Forelimb muscle (tissue), 1 donor: ENCODE measurements at places on chromosomes 13 and 19.
A peak's percentile ranks its signal among the peaks of the same experiment; 100 is the strongest.

- DNase-seq, result peak; percentile 99
These were observed at the start of gene AKAP8L for GRCh38 chr19:15418579-15419412. TSS of gene AKAP8L (minus strand) at chr19:15418988. CDS start at chr19:15418923, 65 bp downstream.

DNA sequence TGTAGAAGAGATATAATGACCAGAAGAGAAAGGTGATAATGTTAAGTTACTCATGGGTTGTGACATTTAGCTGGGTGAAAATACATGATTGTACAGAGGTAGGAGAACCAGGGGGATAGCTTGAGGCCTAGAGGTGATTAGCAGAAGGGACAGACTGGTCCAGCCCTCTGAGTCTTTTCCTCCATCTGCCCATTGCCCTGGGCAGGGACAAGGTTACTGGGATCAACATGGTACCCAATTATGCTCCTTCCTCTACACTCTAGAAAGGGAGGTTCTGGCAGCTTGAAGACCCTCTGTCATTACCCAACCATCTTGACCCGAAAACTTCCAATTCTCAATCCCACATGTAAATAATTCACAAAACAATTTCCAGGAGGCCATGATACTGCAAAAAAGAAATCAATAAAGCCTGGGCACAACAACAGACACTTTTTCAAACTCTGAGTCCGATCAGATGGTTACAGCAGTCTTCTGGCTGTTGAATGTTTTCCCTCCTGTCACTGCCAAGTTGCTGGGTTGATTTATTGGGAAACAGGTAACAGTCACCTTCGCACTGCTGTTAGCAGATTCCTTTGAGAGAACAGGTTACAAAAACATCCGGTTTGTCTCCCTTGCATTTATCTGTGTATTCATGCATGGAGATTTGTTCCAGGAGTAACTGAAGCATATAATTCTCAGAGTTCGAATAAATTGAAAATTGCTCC is 239.1 kb upstream of the HTR2A start:
- DNase-seq, result no peak

- no peak for DNase-seq
These were observed 26.8 kb downstream of the DHX34 start for GRCh38 chr19:47375694-47376588.

- no peak for DNase-seq
These were observed 112.3 kb downstream of the GADD45B start for GRCh38 chr19:2588081-2588777.

DNA sequence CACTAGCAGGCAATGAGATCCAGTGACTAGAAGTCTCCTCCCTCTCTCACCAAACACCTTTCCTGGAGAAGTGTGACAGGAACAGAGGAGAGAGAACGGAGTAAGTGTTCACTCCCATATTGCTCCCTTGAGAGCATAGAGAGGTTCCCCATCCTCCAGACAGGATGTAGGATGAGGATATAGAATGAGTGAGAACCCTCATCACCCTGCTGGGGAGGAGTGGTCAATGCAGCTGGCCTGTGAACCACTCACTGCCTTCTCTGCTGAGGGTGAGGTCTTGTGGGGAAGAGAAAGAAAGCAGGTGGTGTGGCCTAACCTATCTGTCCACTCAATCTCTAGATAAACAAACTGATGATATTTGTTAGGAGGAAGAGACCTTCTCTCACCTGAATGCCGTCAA is 386.6 kb downstream of the PCDH20 start:
- DNase-seq, result no peak

DNA sequence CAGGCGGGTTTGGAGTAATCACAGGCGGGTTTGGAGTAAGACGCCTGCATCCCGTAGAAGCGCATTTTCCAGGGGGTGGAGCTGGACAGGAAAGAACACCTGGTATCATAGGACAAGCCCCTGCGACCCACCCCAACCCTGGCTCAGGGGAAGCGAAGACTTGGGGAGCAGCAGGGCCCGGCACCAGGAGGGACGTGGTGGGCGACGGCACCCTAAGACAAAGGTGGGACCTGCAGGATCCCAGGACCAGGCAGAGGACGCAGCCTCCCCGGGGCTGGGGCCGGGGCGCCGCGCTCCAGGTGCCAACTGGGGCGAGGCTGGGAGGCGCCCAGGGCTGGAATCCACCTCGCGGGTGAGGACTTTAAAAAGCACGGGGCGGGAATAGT is 520 bp downstream of the ZNF600 start:
- no peak for DNase-seq

GRCh38 chr13:98632961-98633360 is 56.1 kb upstream of the STK24 start:
- DNase-seq, result no peak

DNA sequence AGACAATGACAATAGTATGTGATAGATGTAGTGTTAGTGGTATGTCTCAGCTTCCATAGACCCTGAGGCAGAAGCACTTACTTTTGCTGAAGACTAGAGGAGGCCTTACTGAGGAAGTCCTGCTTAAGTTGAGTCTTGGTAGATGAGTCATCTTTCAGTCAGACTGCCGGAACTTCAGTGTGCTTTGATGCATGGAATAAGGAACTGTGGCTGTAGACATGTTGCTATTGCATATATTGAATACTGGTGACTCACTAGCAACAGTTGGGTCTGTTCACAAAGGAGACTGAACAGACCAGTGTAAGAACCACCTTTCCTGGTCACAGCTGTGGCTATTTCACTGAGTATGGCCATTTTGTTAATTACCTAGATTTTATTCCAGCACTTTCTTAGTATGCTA is 1000.6 kb downstream of the OLFM4 start:
- DNase-seq, result no peak

DNA sequence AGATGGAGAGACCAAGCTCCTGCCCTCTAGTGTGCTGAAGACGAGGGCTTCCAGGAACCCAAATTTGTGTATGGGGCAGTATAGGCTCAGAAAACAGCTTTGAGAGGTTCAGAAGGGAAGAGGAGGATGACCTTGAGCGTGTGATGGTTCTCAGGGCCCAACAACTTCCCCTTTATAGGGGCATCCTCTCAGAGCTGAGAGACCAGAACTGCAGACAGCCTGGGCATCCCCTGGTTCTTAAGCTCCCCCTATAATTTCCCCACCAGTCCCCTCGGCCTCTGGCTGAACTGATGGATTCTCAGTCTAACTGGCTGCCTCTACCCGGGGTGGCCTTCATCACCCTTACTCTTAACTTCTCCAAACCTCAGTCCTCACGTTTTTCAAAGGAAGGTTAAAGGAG is 167.5 kb downstream of the URI1 start:
- no peak for DNase-seq

GRCh38 chr19:17951990-17952976 is 14.6 kb upstream of the KCNN1 start:
- no peak for DNase-seq

- DNase-seq, result no peak
These were observed 11.3 kb upstream of the EMC10 start for GRCh38 chr19:50465000-50465399.

DNA sequence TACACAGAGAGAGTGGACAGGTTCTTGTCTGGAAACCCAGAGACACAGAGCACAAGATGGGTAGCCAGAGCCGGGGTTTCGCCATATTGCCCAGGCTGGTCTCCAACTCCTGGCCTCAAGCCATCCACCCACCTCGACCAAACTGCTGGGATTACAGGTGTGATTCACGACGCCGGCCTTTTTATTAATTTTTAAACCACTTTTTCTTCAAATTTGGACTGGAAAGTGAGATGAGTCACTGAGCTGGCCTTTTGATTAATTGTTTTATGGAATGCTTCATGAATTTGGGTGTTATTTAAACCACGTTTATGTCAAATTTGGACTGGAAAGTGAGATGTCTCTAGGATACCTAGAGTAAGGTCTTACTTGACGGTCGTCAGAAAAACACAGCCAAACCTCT is 12.1 kb upstream of the IGFL1 start:
- DNase-seq, result no peak

GRCh38 chr13:78606471-78607408 is 3.4 kb upstream of the POU4F1 start:
- no peak for DNase-seq

DNA sequence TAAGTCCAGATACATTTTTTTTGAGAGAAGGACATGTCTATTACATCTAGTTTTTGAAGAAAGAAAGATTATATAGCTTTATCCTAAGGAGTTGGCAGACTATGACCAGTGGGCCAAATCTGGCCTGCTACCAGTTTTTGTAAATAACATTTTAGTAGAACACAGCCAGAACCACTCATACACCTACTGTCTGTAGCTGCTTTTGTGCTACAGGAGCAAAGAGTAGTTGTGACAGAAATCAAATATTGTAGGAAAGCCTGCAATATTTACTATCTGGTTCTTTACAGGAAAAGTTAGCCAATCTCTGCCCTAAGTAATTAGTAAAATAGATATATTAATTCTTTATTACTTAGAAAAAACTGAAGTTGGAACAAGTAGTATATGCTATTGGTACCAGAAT is 17.2 kb downstream of the TDRD3 start:
- no peak for DNase-seq

- no peak for DNase-seq
These were observed 95.2 kb downstream of the LRCH1 start for GRCh38 chr13:46648166-46648607.

DNA sequence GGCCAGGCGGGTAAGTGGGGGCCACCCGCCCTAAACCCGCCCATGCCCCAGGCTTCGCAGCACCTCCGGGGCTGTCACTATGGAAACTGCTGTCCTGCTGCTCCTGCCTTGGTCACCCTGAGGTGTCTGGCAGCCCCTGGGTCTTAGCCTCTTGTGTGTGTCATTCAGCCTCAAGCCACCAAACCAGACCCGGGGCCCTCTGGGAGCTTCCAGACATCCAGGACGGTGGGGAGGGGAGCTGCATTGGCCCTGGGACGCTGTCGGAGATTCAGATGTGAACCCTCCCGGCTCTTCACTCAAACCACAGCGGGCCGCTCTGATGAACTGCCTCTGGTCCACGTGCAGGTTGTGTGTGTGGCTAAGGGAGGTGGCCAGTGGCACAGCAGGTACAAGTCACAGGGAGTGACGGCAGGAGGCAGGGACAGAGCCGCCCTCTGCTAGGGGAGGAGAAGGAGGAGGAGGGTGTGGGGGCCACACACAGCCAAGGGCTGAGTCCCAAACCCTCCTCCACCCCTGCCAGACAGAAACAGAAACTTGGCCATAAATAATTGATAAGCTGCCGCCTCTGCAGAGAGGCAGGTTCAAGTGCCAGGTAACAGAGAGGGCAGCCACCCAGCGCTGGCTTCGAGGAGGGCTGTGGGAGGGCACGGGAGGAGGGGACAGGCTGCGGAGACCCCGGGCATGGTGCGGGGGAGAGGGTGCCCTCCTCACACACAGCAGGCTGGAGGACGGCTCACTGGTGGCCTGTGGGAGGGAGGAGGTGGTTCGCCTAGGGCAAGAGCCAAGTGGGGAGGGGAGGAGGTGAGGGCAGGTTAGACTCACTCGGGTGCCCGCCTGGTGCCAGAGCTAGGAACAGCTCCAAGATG is 8.0 kb downstream of the NANOS3 start:
- no peak for DNase-seq

- no peak for DNase-seq
These were observed at the start of gene SLC44A2 for GRCh38 chr19:10625003-10625761. TSS of gene SLC44A2 (plus strand) at chr19:10625553. CDS start at chr19:10625634, 81 bp downstream.

- no peak for DNase-seq
These were observed 124.2 kb downstream of the TBC1D4 start for GRCh38 chr13:75357576-75358289.

GRCh38 chr19:49214701-49215100 is 57.1 kb downstream of the TRPM4 start:
- DNase-seq, result no peak

- no peak for DNase-seq
These were observed 4.2 kb downstream of the B3GNT8 start for GRCh38 chr19:41422955-41423354.

DNA sequence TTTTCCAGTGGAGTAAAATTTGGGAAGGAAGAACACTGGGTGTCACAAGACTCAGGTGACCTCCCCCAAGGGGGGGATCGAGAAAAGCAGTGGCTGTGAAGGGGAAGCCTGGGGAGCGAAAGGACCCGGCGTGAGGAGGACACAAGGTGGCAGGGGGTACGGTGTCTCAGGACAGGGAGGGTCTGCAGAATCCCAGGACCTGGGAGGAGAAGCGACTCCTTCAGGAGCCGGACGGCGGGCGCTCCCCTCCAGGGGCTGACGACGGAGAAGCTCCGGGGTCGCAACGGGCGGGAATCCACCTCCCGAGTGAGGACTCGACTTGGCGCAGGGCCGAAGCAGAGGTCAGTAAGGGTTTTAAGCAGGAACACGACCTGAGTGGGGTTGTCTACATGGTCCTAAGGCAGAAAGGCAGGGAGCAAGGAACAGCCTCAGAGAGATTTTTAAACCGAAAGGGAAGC is 529 bp downstream of the ZNF836 start:
- no peak for DNase-seq

DNA sequence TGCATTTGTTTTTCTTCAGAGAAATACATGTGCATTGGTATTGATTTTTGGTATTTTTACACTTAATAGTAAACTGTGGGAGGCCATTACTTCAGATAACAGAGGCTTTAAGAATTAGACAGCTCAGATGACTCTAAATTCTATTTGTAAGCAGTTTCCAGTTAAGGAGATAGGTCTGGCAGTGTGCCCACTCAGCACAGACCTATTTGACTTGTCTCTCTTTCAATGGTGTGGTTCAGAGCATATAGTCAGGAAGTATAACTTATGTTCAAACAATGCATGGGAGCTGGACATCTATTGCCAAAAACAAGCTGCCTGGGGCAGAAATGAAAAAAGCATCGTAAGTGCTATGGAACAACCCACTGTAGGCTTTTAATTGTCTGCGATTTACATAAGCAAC is 370.7 kb downstream of the HS6ST3 start:
- DNase-seq, result no peak

GRCh38 chr19:31783592-31783991 is 434.4 kb upstream of the TSHZ3 start:
- no peak for DNase-seq

- DNase-seq, result no peak
These were observed 178.6 kb downstream of the RBM26 start for GRCh38 chr13:79227418-79227817.

GRCh38 chr13:105665284-105665683 is 870.2 kb downstream of the EFNB2 start:
- DNase-seq, result no peak

GRCh38 chr13:46352805-46353204 is 34.2 kb downstream of the RUBCNL start:
- DNase-seq, result no peak

DNA sequence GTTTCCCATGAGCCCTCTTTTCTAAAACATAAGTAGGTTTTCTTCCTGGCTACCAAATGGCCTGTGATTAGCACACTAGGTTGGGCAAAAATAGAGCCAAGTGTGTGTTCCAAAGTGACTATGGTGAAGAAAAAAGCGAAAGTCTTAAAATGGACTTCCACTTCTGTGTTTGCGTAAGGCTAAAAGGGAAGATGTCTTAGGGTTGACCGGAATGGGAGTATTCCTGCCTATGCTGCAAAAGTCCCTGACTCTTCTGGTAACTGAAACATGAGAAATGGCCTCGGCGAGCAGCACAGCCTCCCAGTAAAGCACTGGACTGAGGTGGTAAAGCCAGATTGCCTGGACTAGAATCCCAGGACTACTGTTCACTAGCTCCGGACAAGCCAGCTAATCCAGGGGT is 2.4 kb upstream of the FPR1 start:
- DNase-seq, result no peak

GRCh38 chr13:39760521-39760920 is 105.1 kb downstream of the COG6 start:
- no peak for DNase-seq
